Activated T-cell treated with anti-CD3 and anti-CD28 coated beads, Interleukin-2, amount 50 U/mL, for 1 hour (primary cell): ENCODE measurements at places on chromosomes 7 and 10.

DNA sequence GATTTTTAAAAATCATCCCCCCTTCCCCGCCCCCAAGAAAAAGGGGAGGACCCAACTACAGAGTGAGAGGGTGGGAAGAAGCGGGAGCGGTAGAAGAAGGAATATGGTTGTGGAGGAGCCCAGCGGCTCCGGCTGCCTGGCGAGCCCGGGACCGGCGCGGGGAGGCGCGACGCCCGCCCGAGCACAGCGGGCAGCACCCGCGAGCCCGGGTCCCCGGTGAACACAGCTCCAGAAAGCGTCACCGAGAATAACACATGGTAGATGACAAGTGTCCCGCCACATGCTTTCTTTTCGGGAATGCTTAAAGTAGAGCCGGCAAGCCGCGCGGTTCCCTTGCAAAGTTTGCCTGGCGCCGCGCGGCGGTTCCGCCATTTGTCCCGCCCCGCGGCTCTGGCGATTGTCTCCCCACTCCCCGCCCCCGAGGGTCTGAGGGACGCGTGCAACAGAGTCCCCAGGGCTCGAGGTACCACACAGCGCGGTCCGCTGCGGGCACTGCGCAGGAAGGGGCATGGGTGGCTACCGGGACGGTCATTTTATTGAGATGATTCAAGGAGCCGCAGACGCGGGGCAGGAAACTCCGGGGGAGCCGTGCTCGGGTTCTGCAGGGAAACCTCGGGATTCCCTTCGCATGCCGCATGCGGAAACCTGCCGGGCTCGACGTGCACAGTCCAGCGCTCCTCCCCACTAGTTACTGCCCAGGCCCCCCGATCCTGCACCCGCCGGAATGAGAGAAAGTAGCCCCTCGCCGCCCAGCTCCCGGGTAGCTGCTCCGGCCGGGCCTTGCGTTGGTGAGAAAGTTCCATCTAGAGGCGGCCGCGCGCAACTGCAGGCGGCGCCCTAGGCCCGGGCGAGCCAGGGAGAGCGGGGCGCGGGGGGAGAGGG is 781 bp upstream of the GRM8 start:
- peak; percentile 70 for DNase-seq

- peak; percentile 19 for DNase-seq
These were observed 620.4 kb downstream of the GALNT17 start for GRCh38 chr7:71752171-71752935.

DNA sequence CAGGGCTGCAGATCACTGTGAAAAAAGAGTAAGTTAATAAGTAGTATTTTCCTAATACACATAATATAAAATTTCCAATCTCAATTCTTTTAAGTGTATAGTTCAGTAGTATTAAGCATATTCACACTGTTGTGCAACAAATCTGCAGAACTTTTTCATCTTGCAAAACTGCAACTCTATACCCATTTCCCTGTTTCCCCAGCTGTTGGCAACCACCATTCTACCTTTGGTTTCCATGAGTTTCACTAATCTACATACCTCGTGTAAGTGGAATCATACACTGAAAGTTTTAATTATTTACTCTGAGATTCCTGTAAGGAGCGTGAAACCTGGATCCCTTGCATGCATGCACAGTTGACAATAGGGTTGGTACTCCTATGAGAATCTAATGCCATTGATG is 155.4 kb downstream of the ZPBP start:
- DNase-seq: no peak

DNA sequence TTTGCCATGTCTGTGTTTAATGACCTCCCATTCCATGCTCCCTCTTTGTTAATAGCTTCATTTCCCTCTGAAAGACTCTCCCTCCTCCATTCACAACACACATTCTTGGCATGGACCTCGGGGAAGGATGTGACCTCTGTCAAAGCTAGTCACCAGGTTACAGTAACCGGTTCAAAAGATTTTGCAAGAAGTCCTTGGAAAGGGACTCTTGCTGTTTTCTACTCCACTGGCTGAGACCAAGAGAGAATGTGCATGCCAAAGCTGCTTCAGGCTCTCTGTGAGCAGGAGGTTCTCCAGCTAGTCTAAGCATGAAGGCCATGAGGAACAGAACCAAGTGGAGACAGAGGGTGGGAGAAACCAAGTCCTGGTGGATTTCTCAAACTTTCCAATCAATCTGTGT is 732.6 kb downstream of the CCSER2 start:
- no peak for DNase-seq

DNA sequence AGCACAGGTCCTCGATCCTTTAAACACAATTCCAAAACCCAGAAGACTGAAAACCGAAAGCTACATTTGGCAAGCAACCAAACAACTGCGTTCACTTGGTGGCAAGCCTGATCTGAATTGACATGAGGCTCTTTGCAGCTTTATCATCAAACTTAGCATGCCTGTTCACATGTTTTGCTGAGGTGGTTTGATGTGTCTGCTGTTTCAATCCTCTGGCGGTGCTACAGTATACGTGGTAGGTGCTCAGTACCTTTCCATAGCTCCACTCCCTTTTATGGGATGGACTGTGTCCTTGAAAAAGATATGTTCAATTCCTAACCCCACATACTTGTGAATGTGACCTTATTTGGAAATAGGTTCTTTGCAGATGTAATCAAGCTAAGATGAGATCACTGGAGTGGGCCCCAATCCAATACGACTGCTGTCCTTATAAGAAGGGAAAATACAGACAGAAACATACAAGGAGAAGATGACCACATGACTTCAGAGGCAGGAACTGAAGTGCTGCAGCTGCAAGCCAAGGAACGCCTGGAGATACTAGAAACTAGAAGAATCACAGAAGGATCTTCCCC is 33.4 kb downstream of the CCDC6 start:
- DNase-seq: no peak

DNA sequence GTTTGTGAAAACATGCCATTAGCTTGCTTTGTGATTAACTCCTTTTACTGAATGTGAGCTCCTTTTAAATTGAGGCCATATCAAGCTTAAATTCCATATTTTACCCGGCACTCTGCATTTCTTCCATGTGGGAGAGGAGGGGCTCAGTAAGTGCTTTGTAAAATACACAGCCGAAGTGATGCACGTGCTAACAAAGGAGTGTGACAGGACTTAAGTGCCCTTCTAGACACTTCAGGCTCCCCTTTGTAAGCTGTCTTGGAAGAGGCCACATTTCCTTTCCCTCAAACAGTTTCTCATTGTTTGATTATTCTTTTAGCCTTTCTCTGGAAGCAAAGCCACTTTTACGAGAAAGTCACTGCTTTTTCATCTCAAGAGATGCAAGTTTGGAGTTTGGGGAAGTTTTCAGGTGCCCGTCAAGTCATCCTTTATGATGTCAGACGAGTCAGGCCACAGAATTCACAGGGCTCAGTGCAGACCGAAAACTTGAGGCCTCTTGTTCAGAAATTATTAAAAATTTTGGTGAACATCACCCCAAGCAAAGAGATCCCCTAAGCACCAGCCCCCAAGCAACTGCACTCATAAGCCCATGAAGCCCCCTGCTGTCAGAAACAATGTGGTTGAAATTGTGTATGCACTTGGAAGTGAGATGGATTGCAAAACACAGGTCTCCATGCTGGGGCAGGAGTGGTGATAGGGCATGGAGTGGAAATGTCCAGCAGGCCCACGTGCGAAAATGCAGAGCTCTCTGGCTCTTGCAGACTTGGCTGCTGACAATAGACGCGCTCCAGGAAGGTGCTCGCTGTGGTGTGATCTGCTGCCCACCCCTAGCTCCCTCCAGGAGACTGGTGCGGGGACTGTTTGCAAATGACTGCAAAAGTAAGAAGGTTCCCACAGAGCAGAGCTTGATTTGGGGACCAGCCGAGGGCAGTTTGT is 11.5 kb downstream of the IKZF1 start:
- DNase-seq: no peak

DNA sequence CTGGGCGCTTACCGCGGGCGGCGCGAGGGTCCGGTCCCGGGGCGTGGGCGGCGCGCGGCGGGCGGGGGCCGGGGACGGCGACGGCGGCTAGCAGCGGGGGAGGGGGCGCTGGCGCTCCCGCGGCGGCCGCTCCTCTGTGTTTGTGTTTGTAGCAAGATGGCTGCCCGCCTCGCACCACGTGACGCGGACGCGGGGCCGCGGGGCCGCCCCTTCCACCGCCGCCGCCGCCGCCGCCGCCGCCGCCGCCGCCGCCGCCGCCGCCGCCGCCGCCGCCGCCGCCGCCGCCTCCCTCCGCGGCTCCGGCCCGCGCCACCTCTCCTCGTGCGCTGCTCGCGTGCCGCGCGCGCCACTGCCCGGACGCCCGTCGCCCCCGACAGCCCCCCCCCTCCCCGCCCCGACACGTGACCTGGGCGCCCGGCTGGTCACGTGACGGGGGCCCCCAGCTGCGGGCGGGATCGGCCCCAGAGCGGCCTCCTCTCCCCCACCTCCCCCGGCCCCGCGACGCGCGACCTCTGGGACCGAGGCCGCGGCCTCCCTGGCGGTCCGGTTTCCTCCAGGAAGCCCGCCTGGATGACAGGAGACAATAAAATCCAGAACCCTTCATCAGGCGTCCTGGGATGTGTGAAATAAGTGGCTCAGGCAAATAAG is at the start of gene GIGYF1:
Gene GIGYF1 (minus strand): TSS at position 153 of the 648 bp plus-strand sequence. CDS start 6,012 bp downstream, outside the sequence.
- peak; percentile 77 for DNase-seq

DNA sequence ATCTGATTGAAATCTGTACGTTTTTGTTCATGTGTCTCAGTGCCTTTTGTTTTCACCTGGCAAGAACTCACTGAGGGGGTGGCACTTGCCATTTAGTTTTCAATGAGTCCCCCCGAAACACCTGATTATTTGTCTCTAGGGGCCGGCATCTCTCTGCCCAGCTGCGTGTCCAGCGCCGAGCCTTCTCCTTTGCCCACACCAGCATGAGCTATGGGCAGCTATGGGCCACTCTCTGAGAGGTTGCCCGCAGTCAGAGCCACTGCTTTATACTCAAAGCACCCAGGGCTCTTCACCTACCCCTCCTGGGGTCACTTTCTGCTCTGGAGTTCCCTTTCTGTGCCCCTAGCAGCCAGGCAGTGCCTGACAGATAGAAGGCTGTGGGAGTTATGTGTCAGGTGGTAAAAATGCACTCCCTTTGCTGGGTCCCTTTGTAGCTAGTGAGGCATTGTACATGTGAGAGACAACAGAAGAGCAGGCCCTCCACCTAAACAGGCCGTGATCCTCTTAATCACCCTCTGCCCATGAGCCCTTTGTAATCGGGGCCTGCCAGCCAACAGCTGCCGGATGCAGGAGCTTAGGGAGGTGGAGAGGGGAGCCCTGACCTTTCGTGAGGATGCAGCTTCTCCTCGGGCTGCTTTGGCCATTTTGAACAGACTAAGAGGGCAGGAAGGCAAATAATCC is 133.1 kb upstream of the NPS start:
- no peak for DNase-seq

DNA sequence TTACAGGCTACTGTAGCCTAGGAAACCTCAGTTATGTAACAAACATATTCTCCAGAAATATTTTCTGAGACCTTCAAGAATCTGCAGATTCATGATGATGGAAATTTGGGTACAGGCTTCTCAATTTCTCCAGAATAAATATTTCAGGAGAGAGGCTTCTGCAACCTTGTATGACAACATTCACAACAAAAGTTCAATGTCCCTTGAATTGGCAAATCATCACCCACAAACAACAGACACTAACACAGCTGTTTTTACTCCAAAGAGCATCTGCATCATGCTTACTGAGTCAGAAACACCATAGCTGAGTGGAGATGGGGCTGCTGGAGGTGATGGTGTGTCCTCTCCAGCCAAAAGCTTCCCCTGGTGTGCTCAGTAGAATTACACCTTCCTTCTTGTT is 9.3 kb upstream of the COBL start:
- DNase-seq: no peak

DNA sequence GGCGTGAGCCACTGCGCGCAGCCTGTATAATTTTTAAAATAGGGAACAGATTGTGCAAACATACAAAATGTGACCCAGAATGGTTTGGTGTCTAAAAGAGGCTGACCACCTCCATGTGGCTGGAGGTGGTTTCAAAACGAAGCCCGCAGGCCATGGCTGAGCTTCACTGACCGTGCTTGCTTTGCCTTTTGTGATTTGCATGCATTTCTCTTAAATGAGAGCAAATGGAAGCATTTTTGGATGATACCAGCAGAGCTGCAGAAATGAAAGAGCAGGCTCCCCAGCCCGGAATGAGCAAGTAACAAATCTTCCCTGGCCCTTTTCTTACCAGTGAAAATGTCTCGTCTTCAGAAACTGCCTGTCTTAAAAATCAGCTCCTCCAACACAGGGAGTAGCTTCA is 239.9 kb downstream of the CAMK1D start:
- no peak for DNase-seq

- DNase-seq: no peak
These were observed 595.9 kb downstream of the KCNMA1 start for GRCh38 chr10:77041636-77042258.

DNA sequence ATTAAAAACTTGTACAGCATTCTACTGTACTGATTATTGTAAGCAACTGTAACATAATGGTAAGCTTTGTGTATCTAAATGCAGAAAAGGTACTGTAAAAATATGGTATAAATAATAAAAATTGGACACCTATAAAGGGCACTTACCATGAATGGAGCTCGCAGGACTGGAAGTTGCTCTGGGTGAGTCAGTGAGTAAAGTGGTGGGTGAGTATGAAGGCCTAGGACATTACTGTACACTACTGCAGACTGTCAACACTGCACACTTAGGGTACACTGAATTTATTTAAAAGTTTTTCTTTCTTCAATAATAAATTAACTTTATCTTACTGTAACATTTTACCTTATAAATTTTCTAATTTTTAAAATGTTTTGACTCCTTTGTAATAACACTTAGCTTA is 118.6 kb upstream of the ASAH2 start:
- no peak for DNase-seq

DNA sequence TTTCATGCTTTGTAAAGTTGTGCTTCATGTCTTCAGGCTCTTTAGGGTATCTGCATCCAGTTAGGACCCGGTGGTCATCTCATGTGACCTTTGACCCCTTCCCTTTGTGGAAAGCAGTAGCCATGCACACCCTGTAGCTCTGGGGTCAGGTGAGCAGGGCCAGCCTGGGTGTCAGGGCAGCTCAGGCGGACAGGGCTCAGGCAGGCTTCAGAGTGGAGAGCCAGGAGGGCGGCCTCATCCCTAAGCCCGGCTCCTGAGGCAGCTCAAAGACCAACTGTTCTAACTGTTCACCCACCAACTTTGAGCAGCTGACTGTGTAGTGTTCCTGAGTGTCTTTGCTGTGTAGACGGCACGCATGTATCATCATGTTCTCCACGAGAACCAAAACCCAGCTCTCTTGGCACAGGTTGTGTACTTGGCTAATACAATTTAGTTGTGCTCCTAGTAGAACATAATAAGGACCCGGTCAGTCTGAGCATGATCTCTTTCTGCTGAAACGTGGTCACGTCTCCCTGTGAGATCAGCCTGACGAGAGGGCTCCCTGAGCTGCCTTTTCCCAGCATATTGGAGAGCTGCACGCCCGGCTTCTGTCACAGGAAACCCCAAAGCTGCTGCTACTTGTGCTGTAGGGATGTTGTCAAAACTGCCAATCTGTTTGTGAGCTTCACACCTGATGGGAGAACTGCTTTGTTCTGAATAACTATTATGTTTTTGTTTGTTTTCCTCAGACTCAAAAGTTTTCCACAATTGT is 30.0 kb downstream of the EEPD1 start:
- DNase-seq: no peak
